ENCODE measurements at places on chromosomes 2 and 18.

- DNase-seq: no peak
These were observed 307.5 kb downstream of the TCF4 start for GRCh38 chr18:55280503-55280902.

DNA sequence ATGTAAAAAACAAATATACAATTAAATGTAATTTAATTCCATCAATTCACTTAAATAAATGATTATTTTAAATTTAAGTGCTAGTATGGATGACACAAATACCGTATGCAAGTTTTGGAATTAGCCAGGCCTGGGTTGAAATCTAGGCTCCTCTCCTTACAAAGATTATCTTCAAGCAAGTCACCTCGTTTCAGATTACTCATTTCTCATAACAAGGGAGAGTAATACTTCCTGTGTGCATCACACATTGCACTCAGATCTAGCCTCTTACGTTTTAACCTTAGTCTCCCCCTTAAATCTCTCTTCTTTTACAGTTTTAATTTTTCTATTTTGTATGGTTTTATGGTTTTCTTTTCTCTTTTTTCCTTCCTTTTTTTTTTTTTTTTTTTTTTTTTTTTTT, 1475.9 kb upstream of the NXPH2 start:
- no peak for DNase-seq

DNA sequence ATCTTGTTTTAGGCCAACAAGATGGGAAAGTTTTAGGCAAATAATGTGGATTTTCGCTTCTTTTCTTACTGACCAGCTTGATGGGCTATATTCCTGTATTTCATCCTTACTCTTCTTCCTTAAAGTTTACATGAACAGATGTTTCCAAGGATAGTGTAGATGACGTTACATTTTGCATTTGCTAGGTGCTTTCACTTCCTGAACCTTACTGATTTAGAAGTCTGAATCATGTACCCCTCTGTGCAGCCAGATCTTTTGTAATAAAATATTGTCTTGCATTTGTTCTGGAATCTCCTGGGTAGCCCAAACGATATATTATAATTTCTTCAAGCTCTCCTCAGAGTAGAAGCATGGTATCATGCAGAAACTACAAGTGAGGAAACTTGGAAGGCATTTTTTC, 93.4 kb downstream of the CALCRL start:
- DNase-seq: no peak

DNA sequence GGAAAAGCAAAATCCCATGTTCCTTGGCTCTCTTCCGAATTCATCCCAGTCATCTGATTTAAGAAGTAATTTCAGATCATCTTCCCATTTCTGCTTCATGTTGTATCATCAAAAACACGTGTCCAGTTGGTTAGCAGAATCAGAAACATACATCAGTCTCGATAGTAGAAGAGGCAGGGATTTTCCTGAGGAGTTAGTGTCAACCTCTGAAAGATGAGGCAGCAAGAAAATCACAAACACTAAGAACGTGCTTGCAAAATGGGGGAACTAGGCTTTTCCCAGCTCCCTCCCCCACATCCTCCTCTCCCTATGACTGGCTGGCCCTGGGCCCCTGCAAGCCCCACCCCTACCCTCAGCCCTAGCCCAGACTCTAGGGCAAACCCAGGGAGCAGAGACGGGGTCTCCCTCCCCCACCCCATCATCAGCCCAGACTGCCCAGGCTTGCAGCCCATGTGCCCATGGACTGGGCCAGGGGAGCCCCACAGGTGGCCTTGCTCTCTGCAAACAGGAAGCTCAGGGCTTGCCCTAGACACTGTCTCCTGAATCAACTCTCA, 161.0 kb upstream of the ID2 start:
- DNase-seq: no peak

DNA sequence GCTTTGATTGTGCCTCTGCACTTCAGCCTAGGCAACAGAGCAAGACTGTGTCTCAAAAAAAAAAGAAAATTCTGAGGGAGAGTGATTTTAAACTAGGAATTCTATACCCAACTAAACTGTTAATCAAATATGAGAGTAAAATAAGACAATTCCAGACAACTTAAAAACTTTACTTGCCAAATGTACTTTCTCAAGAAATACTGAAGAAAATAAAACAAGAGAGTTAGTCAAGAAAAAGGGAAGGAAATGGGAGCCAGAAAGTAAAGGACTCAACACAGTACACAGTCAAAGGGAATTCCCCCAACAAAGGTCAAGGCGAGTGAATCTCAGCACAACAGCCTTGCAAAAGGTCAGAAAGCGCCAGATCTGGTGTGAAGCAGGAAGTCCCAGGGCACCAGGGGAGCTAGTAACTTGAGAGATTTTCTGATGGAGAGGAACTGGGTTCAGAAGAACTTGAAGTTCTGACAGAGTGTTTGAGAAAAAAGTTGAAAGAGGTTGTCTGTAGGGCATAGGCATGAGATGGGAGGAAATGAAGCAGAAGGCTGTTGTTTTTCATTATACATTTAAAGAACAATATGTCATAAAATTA, 22.6 kb upstream of the TBC1D8 start:
- no peak for DNase-seq

DNA sequence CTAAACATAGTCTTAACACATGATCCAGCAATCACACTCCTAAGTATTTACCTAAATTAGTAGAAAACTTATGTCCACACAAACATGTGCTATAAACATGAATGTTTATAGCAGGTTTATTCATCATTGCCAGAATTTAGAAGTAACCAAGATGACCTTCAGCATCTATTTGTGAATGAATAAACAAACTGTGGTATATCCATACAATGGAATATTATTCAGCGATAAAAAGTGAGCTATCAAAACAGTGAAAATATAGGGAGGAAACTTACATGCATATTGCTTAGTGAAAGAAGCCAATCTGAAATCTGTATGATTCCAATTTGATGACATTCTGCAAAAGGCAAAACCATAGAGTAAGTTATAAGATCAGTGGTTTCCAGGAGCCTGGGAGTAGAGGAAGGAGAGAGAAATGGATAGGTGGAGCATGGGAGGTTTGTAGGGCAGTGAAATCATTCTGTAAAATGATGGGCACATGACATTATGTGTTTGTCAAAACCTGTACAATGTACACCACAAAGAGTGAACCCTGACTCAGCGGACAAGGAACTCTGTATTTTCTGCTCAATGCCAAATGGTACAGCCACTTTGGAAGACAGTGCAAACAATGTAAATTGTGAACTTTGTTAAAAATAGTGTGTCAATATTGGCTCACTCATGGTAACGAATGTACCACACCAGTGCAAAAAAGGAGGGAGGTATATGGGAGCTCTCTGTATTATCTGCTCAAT, 61.9 kb upstream of the IGFBP2 start:
- DNase-seq: no peak

- DNase-seq: no peak
These were observed 1.6 kb upstream of the EMILIN2 start for GRCh38 chr18:2845172-2845571.

DNA sequence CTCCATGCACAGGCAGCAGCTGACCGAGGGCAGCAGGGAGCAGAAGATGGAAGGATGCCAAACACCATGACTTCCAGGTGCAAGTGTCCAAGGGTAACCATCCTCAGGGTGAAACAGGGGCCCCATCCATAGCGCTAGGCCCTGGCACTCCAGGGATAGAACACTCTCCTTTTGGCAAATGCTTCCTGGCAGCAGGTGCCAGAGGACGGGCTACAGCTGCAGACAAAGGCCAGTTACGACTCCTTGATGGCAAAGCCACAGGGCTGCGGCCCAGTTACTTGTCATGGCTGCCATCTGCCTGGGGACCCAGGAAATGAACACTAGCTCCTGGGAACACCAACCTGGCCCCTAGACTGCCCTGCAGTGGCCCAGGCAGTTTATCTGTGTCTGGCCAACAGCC, 178.8 kb downstream of the TMEM163 start:
- DNase-seq: no peak

- DNase-seq: no peak
These were observed 153.4 kb upstream of the GULP1 start for GRCh38 chr2:188138313-188138712.

GRCh38 chr2:236674646-236675045, 105.0 kb downstream of the ACKR3 start:
- no peak for DNase-seq

- no peak for DNase-seq
These were observed at the start of gene ATOH8 for GRCh38 chr2:85753525-85754312. Gene ATOH8, plus strand, starts transcription at chr2:85753991. Its CDS starts 199 bp downstream, at chr2:85754190.

GRCh38 chr2:28413152-28413898, 20.7 kb downstream of the FOSL2 start:
- DNase-seq: no peak

DNA sequence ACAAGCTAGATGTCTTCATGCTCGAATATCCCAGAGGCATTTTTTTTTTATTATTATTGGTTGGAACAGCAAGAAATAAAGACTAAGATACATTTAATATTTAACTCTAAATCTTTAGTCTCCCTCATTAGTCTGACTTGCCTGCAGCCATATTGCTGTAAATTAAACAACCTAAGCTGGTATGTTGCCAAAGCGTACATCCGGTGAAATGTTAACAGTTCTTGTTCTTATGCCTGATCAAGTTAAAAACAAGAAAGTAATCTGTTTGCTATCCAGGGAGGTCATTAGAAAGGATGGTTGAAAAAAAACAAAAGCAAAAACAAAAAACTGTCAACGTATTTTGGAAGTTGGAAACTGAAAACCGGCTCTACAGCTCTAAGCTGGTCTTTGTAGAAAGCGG, 125.9 kb upstream of the NABP1 start:
- no peak for DNase-seq

DNA sequence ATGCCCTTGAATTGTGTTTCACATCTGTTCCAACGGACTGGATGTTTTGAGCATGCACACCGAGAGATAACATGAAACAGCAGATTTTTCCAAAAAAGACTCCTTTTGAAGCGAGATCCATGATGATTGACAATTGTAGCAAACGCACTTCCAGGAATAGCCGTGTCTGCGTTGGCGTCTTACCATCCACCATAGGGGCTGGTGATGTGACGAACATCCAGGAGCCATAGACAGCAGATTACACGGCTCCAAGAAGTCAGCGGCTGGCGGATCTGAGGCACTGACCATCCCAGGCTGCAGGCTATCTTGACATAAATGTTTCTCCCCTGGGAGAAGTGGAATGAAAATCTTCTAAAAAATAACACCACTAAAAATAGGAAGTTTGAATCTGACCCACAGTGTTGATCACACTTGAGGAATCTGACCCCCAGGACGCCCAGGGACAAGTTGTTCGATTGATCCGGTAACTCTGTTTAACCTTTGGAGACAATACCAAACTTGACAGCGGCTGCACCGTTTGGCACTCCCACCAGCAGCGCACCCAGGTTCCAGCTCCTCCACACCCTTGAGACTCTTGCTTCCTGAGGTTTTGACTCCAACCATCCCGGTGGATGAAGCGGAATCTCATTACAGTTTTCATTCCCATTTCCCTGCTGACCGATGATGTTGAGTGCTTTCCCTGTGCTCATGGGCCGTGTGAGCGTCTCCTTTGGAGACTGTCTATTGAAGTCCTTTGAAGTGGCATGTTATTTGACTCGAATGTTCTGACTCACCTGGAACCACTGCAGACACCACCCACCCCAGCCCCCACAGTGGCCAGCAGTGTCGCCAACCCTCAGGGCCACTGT, 140.0 kb upstream of the GPC1 start:
- no peak for DNase-seq

- DNase-seq: no peak
These were observed 146.6 kb upstream of the FANCL start for GRCh38 chr2:58387701-58388100.

DNA sequence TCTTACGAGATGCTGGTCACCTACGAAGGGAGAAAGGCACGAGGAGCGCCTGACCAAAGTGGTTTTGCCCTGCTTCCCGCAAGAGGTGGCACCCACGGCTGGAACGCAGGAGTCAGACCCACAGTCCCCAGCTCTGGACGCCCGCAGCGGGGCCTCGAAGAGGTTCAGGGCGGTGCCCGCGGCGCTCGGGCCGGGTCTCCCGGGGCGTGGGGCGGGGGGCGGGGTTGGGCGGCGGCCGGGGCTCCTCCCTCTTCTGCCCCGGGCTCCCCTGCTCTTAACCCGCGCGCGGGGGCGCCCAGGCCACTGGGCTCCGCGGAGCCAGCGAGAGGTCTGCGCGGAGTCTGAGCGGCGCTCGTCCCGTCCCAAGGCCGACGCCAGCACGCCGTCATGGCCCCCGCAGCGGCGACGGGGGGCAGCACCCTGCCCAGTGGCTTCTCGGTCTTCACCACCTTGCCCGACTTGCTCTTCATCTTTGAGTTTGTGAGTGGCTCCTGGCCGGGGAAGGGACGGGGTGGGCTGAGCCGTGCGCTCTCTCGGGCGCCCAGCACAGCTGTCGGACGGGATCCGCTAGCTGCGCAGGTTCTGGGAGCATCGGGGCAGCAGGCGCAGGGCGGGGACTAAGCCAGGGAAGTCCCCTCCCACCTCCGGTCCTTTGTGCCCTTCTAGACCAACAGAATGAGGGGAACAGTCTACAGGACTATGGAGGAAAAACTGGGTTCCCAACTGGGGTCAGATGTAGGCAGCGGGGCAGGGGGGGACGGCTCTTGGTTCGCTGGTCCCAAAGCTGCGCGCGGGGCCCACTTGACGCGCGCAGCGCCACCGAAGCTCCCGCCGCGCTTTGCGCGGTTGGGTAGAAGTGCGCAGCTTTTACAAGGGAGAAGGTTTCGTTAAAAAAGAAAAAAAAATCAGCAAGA, at the start of gene MAL:
Gene MAL, plus strand, starts transcription at position 303 of the 914 bp plus-strand sequence. Its CDS starts 85 bp downstream, at position 388.
- DNase-seq: no peak

DNA sequence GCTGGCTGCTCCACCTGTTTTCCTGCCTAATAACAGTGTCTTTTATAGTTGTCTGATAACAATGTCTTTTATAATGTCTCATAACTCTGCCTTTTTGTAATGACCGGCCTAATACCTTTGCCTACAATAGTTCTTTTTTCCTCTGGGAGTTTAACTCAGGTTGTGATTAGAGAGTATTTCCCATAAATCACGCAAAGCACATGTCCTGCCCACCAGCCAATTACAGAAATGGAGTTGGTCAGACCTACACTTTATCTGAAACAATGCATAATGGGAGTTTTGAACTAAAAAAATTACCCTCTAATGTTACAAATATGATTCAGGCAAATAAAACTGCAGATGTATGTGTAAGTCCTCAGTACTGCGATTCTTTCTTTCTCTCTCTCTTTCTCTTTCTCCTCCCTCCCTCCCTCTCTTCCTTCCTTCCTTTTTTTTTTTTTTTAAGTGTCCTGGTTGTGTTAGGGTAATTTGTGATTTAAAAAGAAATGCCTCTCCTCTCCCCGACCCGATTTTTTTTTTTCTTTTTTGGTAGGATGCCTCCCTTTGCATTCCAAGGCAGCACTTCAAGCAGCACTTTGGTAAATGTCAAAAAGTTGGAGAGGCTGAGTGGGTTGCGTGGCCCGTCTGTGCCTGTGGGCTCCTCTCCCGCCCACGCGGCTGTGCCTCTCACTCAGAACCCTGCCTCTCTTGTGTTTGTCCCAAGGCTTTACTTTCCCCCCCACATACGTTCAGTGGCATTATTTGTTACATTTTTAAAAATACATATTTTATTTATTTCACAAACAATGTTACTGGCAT, 147.3 kb downstream of the AGAP1 start:
- DNase-seq: no peak
